ENCODE measurements at places on chromosomes 2 and 18.

GRCh38 chr18:76979111-76979751 is 153.4 kb downstream of the MBP start:
- DNase-seq, result peak; percentile 51

DNA sequence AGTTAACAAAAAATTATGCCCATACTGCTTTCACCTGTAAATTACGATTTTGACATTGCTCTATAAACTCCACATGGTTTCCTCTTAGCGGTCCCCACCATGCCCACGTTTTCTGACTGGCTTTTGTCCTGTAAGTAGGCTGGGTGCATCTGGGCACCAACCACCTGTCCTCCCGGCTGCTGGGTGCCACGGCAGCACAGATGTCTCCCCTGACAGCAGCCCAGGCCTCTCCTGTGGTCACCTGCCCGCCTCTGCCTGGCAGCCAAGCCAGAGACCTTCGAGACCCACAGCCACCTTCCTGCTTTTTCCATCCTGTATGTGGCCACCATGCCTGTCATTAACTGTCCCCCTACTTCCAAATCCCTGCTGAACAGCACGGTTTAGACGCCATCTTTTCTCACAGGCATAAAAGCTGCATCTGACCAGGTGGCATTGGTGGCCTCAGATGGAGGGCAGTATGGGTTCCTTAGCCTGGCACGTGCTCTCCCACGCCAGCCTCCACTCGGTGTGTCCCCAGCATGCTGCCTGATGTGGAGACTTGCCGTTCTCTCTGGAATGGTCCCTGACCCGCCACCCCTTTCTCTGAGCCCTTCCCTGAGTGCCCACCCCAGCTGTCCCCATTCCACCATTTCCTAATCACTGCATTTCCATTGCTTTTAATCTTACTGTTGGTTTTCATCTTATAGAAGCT is 18.9 kb downstream of the SNORC start:
- DNase-seq, result peak; percentile 28

- DNase-seq, result no peak
These were observed 4.8 kb downstream of the DHRS9 start for GRCh38 chr2:169073963-169074751.

DNA sequence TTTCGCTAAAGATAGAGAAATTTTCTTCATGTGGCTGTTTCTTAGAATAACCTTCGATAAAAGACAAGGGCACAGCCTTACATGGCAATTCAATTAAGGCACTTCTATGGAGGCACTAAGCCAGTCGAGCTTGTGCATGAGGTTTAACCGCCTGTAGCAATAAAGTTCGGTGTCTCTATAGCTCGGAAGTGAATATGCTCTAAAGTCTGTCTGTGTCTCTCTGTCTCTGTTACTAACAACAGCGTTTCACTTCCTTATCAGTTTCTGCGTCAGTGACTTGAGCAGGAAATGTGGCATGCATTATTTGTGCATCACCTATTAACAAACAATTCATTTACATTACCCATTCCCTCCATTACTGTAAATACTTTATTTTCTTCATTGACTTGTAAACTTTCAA is 365.1 kb upstream of the NETO1 start:
- DNase-seq, result no peak

GRCh38 chr2:145260081-145260480 is 740.2 kb upstream of the ZEB2 start:
- no peak for DNase-seq

GRCh38 chr2:167135706-167136105 is 247.4 kb downstream of the XIRP2 start:
- DNase-seq, result no peak

DNA sequence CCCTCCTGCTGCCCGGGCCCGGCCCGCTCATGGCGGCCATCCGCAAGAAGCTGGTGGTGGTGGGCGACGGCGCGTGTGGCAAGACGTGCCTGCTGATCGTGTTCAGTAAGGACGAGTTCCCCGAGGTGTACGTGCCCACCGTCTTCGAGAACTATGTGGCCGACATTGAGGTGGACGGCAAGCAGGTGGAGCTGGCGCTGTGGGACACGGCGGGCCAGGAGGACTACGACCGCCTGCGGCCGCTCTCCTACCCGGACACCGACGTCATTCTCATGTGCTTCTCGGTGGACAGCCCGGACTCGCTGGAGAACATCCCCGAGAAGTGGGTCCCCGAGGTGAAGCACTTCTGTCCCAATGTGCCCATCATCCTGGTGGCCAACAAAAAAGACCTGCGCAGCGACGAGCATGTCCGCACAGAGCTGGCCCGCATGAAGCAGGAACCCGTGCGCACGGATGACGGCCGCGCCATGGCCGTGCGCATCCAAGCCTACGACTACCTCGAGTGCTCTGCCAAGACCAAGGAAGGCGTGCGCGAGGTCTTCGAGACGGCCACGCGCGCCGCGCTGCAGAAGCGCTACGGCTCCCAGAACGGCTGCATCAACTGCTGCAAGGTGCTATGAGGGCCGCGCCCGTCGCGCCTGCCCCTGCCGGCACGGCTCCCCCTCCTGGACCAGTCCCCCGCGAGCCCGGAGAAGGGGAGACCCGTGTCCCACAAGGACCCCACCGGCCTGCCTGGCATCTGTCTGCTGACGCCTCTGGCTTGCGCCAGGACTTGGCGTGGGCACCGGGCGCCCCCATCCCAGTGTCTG is 767 bp downstream of the RHOB start:
- DNase-seq, result peak; percentile 80

DNA sequence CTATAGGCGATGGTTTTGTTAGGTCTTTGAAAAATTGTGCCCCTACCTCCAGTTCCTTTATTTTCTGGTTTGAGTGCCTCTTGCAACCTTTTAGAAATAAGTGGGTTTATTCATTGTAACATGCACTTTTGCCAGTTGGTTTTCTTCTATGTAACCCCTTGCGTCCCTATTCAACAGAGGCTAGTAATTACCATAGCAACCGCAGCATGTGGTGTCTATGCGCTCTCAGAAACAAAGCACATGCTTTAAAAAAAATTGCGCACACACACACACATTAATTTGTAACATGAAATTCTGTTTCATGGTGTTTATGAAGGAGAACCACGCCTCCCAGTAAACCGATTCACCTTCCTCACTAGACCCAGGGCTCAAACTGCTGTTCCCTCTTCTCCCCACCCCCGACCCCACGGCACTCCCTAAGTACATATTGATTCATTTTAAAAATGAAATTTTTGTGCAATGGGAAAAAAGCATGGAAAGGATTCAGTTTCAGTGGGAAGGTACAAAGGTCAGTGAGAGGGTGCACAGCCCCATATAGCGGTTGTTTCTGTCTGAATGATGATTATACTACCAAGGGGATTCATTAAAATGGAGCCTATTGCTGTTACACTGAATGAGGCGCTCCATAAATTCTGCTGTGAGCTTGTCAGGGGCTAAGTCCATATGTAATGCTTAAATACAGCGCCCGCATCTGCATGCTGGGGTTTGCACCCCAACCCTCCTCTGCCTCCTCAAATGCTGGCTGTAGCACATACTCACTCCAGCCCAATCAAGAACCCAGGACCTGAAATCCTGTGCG is 206.9 kb downstream of the ICOS start:
- no peak for DNase-seq

DNA sequence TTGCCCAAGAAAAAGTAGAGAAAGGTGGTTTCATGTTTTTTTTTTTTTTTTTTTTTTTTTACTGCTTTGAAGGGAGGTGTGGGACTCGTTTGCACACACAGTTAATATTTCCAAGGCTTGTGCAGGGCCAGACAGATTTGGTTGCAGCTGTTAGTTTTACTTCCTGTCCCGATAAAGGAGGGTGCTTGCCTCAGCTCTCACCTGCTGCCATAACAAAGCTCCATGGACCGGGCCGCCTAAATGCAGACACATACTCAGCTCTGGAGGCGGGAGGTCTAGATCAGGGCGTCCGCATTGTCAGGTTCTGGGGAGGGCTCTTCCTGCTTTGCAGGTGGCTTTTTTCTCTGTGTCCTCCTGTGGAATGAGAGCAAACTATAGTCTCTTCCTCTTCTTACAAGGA is 69.9 kb downstream of the ODC1 start:
- no peak for DNase-seq

DNA sequence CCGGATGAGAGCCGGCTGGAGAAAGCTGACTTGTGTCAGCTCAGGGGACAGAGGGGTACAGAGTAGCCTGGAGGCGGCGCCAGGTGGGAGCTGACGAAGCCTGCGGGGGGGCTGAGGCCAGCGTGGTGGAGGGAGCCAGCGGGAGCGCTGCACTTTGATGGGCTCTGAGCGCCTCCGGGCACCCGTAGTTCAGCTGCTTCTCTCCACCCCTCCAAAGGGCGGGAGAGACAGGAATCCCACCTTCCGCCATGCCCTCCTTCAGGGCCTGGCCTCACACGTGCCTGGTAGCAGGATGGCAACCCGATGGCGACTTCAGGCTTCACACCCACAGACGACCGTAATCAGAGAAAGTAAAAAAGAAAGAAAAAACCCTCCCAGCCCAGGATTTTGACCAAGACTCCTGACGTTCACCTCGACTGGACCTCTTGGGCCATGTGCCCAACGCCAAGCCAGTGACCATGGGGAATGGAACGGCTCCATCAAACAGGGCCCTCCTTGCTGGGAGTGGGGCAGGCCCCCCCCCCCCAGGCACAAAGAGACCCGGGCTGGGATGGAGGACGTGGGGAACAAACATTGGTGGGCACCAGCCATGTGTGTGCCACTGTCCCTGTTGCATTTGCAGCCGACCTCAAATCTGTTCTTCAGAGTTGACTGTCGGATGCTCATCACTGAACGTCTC is 60.7 kb upstream of the ASAP2 start:
- no peak for DNase-seq

DNA sequence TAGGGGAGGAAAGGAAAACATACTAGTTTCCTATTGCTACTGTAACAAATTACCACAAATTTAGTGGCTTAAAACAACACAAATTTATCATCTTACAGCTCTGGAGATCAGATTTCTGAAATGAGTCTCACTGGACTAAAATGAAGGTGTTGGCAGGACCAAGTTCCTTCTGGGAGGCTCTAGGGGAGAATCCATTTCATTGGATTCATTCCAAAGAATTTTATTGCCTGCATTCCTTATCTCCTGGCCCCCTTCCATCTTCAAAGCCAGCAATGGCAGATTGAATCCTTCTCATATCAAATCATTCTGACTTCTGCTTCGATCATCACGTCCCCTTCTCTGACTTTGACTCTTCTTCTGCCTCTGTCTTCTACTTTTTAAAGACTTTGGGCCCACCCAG is 250.9 kb downstream of the IRS1 start:
- DNase-seq, result no peak

DNA sequence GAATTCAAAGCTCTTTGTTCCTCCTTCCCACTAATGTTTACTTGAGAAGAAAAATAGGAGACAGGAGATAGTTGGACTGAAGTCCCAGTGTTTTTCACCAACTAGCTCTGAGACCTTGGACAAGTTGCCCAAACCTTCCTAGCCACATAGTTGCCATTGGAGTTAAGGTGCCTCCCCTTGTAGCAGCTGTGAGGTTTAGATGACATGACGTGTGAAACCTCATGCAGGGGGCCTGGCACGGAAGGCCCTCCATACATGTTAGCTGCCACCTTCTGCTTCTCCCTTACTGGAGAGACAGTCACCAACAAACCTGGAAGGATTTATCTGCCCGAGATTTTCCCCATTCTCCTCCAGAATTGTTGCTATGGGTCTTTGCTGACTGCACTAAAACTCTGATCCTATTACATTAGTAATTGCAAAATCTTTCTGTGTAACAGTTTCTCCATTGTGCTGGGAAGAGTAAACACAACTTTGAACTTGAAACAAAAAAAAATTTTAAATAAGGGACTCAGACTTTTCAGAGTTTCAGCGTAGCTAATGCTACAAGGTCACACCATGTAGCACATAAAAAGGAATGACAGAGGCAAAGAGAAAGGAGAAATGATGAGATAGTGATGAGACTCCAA is 23.8 kb upstream of the CABYR start:
- DNase-seq, result no peak

DNA sequence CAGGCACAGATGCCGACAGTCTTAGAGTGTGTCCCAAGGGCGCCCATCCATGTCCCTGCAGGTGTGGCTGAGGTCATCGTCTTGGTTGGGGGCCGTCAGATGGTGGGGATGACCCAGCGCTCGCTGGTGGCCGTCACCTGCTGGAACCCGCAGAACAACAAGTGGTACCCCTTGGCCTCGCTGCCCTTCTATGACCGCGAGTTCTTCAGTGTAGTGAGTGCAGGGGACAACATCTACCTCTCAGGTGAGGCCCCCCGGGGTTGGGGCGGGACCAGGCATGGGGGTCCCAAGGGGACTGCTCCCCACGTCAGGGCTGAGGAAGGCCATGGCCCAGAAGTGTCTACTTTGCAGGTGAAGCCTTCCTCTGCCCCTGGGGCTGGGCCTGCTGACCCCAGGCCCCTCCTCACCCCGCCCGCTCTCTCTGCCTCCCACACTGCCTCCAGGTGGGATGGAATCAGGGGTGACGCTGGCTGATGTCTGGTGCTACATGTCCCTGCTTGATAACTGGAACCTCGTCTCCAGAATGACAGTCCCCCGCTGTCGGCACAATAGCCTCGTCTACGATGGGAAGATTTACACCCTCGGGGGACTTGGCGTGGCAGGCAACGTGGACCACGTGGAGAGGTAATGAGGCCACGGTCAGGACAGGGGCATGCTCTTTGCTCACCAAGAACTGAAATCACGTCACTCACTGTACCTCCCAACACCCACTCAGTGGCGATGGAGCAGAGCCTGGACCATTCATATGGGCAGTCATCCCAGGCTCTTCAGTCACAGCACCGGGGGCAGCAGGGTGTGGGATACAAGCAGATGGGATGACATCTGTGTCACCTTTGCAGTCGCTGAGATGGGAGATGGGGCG is 230.8 kb downstream of the ATAD2B start:
- DNase-seq, result peak; percentile 54

DNA sequence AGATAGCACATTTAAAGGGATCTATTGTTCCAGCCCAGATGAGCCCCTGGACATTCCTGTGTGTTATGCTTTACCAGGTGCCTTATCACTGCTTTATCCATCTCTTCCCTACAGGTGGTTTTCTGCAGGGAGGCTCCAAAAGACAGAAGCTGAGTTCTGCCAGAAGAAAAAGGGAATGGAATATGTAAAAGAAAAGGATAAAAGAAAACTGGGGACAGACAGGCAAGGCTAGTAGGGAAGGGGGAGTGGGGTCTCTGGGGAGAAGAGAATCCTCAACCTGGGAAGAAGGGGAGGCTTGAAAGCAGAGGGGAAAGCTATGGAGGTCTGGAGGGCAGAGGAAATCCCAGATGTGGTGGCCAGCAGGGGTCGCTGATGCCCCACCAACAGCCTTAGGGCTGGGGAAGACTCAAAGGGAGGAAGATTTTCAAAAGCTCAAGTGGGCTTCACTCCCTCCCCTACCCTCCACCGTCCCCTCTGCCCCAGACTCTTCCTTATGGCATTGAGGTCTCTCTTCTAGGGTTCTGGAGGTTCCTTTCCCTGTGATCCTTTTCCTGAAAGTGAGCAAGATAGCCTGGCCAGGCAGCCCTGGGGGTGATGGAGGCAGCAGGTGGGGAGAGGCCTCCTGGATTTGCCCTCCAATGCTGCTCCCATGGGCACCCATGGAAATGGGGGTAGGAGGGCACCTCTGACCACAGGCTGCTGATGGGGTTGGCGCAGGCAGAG is 178.1 kb upstream of the PKDCC start:
- peak; percentile 88 for DNase-seq

GRCh38 chr18:55220523-55220922 is 261.3 kb upstream of the CCDC68 start:
- DNase-seq, result no peak

GRCh38 chr2:175007510-175007909 is 2.3 kb upstream of the CHN1 start:
- DNase-seq, result no peak

Data from left forelimb (tissue), 1 donor.